ENCODE measurements at places on chromosomes 16 and 17.

GRCh38 chr17:11539637-11540036 is 58.6 kb upstream of the DNAH9 start:
- DNase-seq = no peak

DNA sequence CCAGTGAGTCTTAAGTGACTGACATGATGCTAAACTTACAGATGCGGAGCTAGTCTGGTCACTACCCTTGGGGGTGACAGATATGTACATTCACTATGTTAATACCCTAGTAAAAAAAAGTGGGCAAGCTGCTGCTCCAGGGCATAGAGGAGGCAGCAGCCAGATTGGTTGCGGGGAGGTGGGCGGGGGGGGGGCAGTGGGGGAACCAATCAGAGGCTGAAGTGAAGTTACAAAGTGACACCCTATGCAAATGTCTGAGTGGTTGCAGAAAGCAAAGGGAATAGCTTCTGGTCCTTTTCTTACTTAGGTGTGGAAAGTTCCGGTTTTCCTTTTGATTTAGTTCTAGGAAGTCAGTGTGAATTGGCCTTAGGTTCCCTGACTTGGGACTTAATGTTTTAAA is 12.1 kb downstream of the NDEL1 start:
- no peak for DNase-seq

DNA sequence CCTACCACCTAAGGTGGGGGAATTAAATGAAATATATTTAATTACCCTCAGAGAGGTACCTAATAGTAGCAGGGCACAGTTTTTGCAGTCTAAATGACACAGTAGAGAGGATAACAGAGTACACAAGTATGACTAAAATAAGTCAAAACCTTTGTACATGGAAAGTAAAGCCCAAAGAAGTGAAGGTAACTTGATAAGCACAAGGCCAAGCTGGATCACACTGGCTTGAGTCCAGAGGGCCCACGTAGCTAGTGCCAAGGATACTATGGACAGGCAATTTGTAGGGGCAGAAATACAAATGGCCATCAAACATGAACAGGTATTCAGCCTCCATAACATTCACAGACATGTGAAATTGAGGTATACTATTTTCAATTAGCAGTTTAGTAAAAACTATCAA is 7.6 kb downstream of the MYO18A start:
- DNase-seq = no peak

- no peak for DNase-seq
These were observed 21.6 kb downstream of the PLA2G10 start for GRCh38 chr16:14672403-14672971.

GRCh38 chr17:65139101-65139764 is 2.1 kb downstream of the RGS9 start:
- DNase-seq = no peak

GRCh38 chr17:21079196-21079595 is 36.4 kb upstream of the USP22 start:
- no peak for DNase-seq

- DNase-seq = no peak
These were observed 71.2 kb upstream of the LGALS9 start for GRCh38 chr17:27559506-27560481.

DNA sequence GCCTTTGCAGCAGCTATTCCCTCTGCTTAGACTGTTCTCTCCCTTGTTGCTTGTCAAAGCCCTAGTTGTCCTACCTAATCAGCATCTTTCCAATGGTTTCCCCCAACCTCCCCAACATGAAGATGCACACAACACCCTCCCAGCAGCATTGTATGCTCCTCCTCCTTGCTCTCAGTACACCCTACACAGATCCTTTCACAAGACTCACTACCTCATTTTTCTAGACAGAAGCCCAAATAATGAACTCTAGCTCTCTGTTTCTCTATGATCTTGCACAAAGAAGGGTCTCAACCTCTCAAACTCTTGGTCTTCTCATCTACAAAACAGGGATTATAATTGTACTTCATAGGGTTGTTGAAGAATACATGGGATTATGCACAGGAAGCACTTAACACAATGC is 19.4 kb downstream of the PSME3IP1 start:
- no peak for DNase-seq

GRCh38 chr16:65745-66144 is 6.7 kb downstream of the RHBDF1 start:
- no peak for DNase-seq

GRCh38 chr16:31861455-31861854 is 12.2 kb upstream of the ZNF267 start:
- DNase-seq = no peak

DNA sequence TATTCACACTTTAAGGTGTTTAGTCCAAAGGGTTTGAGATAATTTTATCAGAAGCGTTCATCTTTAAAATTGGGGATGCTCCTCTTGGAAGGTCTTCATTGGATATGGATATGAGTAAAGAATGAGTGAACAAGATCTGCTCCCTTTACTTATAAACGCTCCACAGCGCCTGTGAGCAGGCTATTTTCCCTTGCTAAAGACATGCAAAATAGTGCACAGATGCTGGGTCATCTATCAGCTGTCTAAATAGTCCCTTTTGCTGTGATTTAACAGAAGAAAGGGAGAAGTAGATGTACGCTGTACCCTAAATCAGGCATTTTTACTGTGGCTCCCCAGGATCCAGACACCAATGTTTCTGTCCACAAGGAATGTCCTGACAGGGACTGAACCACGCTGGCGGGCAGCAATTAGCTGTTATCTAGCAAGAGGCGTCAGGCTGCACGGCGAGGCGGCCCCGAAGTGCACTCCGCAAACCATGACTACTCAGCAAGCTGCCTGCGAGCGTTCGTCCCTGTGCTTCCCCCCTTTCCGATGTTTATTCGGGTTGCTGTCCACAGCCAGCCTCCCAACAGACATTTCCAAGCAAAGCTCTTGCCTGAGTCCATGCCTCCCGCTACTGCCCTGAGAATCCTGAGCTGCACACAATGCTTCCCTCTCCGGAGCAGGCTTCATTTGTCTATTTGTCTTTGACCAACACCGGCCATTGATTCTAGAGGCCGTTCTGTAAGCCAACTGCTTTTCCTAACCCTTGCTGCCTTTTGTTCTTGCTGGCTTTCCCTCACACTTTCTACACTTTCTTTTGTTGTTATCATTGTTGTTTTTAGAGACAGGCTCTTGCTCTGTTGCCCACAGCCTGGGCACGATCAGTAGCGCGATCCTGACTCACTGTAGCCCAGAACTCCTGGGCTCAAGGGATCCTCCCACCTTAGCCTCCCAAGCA is 55.7 kb upstream of the CNEP1R1 start:
- DNase-seq = no peak

DNA sequence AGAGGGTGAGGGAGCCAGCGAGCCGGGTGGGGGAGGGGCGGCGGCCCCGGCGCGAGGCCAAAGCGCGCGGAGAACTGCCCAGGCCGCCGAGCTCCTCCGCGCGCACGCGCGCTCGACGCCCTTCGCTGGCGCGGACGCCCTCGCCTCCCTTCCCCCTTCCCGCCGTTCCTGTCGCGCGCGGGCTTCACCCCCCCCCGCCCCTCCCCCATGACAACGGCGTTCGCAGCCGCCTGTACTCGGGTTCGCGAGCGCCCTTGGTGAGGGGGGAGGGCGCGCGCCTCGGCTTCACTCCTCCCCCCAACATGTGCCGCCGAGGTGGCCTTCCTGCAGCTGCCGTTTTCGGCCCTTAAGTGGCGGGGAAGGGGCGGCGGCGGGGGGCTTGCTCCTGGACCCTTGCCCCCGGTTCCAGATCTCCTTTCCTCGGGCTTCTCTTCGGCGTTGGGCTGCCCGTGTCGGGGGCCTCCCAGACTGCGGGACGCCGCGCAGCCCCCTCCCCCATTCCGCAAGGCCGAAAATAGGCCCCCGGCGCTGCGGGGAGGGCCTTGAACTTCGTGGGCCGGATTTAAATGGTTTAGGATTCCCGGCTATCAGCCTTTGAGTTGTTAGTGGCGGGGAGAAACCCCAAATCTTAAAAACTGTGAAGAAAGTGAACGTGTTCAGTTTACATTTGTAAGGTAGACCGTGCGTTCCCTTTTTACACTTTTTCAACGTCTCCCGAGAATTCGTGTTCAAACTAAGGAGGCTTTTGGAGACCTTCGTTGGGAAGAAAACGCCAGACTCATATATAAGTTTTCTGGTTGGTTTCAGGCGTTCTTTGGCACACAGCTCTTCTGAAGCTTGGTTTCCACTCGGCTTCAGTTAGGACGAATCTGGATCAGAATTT is 653 bp downstream of the SRRM2 start:
- no peak for DNase-seq

- no peak for DNase-seq
These were observed 14.2 kb upstream of the SYT17 start for GRCh38 chr16:19153876-19154275.

DNA sequence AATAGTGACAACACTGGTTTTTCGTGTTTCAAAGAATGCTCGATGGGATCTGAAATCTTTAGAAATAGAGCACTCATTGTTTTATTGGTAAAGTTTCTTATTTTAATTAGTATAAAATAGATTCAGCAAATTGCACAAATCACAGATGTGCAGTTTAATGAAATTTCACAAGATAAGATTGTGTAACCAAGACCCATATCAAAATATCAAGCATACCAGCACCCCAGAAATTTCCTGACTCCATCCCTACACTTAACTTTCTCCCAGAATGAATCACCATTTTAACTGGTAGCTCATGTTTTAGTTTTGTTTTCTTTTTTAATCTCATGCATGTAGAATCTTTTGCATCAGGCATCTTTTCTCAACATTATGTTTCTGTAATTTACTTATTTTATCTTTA is 185.9 kb downstream of the KCNJ2 start:
- DNase-seq = no peak

DNA sequence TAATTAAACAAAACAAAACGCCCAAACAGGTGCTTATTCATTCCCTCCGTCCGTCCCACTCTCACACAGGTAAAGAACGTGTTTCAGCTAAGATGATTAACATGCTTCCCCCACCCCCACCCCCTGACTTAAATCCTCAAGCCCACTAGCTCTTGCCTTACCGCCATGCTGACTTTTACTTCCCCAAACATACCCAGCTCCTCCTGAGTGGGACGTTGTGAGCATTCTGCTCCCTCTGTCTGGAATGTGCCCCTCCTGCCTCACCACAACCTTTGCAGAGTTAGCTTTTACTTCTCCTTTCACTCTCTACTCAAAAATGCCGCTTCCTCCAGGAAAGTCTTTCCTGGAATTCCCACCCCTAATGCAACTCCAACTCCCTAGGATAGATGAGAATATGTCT is 774.0 kb upstream of the RBFOX1 start:
- DNase-seq = no peak

- DNase-seq = no peak
These were observed 60.5 kb upstream of the MYOCD start for GRCh38 chr17:12605222-12605621.

DNA sequence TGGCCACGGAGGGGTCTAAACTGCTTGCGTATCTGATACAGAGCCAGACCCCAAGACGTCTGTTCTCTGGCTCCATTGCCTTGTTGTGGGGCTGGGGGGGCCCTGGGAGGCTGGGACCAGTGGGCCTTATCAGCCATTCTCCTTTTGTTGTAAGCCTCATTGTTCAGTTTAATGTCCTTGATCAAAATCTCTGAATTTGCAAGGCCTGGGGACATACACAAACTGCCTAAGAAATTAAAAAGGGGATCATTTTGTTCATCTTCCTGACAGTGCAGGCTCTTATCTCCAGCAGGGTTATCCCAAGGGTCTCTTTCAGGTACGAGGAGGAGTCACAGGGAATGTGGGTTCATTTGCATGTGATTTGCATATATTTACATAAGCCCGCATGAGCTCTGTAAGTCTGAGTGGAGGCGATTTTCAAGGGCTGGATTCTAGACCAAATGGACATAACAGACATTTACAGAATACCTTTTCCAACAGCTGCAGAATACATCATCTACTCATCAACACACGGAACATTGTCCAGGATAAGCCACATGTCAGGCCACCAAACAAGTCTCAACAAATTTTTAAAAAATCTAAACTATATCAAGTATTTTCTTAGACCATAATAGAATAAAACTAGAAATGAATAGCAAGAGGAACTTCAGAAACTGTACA is 269.8 kb downstream of the RBFOX1 start:
- DNase-seq = no peak

- DNase-seq = no peak
These were observed 3.2 kb downstream of the INCA1 start for GRCh38 chr17:4994081-4994595.

GRCh38 chr17:44887971-44888954 is 11.0 kb downstream of the EFTUD2 start:
- DNase-seq = no peak

DNA sequence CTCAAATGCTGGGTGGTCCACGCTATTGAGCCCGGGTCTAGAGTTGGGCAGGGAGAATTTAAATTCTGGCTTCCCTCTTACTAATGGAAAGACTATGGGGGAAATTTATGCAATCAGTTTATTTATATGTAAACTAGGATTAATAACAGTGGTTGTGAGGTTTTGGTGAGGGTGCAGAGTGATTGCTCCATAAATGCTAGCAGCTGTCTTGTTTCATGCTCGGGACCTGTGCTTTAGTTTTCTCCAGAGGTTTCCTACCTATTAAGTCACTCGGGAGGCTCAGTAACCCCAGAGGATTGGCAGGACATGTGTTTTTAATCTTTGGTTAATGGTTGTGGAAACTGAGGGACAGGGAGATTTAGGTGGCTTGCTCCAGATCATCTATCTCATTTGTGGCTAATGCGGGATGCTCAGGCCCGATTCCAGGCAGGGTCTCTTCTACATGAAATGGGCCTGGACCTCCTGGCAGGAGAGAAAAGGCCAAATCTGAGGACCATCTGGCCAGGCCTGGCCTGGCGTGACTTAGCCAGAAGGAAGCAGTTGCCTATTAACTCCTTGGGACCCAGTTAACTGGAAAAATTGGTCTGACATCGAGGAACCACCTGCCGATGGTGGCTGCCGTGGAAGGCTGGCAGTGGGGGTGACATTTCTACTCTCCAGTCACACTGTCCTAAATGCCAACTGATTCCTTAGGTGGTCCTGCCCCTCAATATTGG is 2.1 kb downstream of the PRCD start:
- no peak for DNase-seq
